Stromal cell of bone marrow (primary cell): ENCODE measurements at places on chromosomes 7 and 10.
A peak's percentile ranks its signal among the peaks of the same experiment; 100 is the strongest.

DNA sequence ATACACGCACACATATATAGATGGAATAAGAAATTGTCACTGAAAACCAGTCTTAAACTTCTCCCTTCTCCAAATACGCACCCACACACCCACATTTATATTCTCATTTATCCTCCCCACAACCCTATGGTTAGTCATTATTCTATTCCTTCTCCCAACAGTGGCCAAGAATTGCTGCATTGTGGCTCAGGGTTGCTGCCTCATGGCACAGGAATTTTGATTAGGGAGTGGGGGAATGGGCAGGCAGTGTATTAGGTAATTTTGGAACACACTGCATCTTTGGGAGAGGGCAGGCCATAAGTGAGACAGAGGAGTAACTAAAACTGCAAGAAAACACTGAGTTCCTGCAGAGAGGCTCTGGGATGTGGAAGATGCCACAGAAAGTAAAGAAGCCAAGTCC, 35.7 kb downstream of the NAPEPLD start:
- DNase-seq: peak; percentile 93

DNA sequence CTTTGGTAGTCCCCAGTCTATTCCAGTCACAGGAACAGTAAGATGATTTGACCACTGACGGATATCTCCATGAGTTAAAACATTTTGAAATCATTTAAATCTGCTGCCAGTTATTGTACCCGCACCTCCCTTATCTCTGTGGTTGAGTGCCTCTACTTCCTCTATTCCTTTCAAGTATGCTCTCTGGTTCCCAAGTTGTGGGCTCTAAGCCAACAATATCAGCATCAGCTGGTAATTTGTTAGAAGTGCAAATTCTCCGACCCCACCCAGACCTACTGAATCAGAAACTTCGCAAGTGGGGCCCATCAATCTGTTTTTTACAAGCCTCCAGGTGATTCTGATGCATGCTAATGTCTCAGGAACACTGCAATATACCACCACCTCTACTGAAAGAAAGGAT, 235.5 kb downstream of the CCSER2 start:
- no peak for DNase-seq

- DNase-seq: no peak
Observed at GRCh38 chr7:66832531-66833351, 88.3 kb upstream of the TMEM248 start.

GRCh38 chr10:11367505-11367904, 243.9 kb downstream of the USP6NL start:
- DNase-seq: no peak

DNA sequence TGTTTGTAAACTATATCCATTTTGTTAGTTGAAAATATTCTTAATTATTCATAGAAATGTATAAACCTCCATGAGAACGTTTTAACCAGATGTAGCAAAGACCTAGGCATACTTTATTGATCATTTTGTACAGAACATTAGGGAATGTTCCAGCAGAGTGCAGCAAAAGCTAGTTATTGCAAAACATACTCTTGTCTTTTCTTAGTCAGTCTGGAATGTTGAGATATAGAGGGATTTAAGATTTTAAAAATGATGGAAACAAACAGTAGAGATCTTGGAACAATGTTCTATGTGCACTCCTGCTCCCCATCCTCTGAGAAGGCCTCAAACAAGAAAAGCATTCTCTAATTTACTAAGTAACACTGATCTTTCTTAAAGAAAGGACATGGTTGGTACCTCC, 292.1 kb downstream of the BBS9 start:
- peak; percentile 18 for DNase-seq

GRCh38 chr7:143279186-143280098, 5.3 kb upstream of the TMEM139 start:
- peak; percentile 66 for DNase-seq
